Stromal cell of bone marrow (primary cell): ENCODE measurements at places on chromosomes 11 and 22.

- DNase-seq: no peak
Measured at GRCh38 chr11:34798985-34799384, 117.2 kb downstream of the APIP start.

- DNase-seq: no peak
Measured at GRCh38 chr11:66912361-66912760, 45.8 kb downstream of the PC start.

- no peak for DNase-seq
Measured at GRCh38 chr22:47591016-47591415, 828.6 kb downstream of the TBC1D22A start.

- no peak for DNase-seq
Measured at GRCh38 chr11:44973632-44974401, 23.1 kb upstream of the TP53I11 start.

DNA sequence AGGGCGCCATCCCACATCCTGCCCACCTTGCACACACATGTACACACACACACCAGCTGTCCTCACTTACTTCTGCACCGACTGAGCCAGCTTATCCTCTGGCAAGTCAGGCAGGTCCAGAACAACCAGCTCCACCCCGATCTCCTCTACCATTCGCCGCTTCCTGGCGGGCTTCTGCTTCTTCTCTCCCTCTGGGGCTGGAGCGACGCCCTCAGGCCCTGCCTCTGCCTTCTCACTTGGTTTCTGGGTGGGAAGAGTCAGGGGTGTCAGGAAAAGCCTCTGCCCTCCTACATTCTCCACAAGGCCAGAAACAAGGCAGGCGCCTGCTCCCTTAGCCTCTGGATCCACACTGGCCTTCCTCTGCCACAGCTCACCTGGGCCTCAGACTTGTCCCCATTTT lies 8.4 kb downstream of the HYOU1 start:
- DNase-seq: no peak
